ENCODE measurements at places on chromosomes 7 and 10.

DNA sequence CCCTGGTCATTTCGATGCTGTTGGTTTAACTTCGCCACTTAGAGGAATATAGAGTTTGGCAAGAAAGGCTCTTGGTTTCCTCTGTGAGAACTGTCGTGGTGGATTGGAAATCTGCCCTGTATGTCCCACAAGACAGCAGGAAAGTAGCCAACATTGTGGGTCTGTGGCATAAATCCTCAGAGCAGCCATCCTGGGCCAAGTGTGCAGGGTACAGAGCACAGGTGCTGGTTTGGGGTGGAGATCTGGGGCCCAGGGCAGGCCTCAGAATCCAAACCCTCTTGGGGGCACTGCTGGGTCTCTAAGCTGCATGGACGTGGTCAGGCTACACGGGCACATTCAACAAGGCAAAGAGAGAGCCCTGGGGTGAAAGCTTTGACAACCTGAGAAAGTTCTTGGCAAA lies 39.2 kb upstream of the TMEM273 start:
- DNase-seq: no peak

DNA sequence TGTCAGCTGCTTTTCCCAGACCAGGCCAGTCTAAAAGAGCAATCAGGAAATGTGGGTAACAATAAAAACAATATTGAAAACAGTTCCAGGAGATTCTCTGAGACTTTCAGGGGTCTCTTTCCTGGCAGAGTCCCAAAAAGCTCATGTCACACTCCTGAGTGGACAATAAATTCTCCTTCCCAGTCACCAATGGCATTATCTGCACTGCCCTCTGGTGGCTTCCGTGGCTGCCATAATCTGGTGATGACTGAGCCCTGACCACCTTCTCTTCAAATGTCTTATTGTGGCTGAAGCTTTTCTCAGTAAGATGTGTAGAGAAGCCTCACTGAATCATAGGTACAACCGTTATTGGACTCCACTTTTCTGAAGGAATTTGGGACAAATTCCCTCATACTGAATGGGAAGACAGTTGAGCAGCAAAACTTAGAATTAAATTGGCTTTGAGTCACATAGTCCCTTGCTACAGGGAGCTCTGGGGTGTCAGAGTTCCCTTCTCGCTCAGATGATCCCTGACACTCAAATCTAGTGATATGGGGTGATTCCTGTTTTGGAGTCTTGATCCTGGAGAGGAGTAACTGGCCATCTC lies 24.4 kb upstream of the ASAH2 start:
- peak; percentile 39 for DNase-seq

- DNase-seq: no peak
Observed at GRCh38 chr10:122112625-122113160, 123.7 kb downstream of the TACC2 start.

DNA sequence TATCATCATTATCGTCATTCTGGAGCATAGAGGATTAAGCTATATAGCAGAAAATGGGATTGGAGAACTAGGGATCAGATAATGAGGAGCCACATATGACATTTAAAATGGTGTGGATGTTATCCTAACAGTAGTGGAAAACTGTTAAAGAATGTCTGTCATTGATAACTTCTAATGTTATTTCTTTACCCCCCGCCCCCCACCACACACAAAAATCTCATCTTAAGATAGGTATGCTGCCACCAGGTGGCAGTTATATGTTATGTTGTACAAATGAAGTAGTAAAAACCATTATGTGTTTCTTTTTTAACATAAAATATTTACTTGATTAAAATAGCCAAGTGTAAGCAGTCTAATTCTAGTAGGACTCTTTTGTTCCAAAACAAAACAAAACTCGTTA lies 13.0 kb downstream of the AKAP9 start:
- DNase-seq: peak; percentile 38

GRCh38 chr10:30816820-30817171 lies 187.2 kb upstream of the LYZL2 start:
- DNase-seq: no peak

DNA sequence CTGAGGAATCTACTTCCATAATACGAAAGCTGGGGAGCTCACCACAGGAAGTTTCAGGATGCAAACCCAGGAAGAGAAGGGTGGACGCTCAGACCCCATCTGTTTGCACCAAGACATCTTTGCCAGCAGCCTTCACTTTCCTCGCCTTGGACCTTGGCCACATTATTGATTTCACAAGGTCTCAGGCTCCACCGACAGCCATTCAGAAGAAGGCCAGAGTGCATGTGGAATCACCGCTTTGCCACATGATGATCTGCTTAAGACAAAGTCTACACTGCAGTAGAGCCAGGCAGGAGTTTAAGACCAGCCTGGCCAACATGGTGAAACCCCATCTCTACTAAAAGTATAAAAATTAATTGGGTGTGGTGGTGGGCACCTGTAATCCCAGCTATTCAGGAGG lies 60.0 kb downstream of the LYZL1 start:
- no peak for DNase-seq

DNA sequence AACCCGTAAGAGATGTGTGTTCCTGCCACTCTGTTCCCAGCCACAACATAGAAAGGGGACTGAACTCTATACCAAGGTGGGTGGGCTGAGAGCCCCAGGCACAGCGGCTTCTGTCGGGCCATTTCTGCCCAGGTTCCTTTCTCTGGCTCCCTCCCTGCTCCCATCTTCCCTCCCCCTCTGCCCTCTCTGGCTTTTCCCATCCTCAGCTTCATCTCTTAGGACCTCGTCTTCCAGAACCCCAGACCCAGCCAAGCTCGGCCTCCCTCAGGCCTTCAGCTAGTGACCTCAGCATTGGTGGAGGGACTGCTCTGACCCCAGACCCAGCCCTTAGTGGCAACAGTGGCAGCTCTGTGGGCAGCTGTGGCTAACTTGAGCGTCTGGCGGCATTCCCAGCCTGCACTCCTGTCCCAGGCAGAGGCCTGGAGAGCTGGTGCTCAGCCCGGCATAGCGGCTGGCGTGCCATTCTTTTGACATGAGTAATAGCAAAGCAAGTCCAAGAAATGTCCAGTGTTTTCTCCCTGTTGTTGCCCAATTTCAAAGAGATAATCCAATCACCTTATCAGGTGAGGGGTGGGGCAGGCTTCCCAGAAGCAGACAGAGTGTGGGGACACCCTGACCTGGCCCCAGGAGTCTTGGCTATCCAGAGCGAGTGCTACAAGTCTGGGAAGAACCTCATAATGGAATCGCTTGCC lies 15.9 kb downstream of the PTPRE start:
- no peak for DNase-seq

DNA sequence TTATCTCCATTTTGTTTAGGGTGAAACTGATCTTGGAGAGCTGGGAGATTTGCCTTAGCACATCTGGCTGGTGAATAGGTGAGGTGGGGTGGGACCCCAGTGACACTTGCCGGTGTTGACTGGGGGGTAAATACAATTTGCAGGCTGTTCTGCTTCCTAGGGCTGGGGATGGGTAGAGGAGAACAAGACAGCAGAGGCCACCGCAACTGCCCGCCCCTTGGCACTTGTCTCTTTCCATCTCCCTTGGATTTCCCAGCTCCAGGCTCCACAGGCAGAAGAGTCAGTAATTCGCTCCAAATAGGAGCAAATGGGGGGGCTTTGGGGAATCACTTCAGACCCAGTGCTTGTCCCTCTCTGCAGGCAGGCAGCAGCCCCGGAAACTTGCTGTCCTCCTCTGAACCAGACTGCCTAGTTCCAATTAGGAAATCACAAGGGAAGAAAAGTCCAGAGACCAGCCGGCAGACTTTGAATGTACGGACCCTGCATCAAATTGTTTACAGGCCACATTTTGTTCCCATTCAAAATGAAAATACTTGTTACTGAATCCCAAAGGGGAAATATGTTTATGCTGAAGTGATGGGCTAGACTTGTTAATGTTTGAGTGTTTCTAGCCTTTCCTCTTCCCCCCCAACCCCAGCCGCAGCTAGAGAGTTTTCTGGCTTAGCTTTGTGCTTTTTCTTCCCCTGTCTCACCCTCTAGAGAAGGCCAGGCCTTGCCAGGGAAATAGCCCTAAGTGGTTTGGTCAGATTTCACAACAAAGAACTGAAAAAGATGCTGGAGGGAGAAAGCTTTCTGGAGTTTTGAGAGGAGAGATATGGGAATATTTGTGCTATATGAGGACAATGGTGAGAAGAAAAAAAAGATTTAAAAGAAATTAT lies 10.0 kb upstream of the INPP5F start:
- DNase-seq: no peak

DNA sequence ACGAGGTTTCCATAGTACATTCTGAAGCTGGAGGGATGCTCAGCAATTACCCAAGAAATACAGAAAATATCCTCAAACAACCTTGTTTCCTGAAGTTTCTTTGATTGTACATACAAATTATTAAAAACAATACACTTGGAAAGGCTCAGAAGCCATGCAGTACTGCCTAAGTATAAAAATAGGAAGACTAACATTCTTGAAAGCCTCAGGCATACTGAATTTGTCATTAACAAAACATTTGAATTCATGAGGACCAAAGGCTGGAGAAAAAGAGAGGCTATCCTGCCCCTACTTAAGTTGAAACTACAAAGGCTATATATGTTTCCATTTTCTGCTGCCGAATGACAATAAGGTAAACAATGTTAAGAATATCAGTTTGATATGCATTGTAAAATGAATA lies 54.3 kb upstream of the SGCE start:
- DNase-seq: no peak

DNA sequence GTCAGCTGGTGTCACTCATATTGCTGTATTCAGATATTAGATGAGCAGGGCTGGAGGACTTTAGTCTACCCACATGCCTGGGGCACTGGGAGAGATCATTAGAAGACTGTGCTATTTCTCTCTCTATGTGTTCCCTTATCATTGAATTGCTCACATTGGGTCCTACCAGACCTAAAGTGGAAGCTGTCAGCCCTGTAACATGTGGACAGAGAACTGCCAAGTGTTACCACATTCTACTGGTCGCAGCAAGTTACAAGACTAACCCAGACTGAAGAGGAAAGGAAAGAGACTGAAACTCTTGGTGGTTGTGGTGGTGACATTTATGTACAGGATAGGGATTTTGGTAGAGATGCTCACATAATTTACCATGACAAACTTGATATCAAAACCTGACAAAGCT lies 627.1 kb upstream of the FZD8 start:
- peak; percentile 28 for DNase-seq

DNA sequence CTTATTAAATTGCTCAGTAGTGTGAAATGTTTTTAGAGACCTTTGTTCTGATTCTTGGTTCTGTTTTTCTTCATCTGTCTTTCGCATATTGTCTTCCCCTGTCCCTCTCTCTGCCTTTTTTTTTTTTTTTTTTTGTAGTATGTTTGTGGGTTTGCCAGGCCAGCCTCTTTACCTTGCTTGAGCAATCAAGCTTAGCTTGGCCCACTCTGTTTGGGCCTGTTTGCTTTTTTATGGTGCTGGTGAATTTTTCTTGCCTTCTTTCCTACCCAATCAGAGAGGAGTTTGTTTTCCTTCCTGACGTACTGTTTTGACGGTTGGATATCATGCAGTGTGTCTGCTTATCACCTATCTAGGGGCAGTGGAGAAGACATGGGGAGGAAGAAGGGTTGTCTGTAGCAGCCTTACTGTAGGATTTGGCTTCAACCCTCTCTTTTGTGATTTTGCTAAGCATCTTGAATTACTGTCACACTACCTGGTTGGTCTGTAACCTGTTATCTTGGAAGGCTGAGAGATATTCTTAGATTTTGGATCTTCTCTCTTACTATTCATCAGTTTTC lies 64.0 kb downstream of the BBS9 start:
- no peak for DNase-seq

DNA sequence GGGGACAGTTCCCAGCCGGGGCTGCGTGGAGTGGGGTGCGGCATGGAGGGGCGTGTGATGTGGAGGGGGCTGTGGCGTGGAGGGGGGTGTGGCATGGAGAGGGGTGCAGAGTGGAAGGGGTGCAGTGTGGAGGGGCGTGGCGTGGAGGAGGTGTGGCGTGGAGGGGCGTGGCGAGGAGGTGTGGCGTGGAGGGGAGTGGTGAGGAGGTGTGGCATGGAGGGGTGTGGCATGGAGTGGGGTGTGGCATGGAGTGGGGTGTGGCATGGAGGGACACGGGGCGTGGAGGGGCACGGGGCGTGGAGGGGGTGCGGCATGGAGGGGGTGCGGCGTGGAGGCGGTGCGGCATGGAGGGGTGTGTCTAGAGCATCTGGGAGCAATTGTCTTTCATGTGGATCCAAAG lies 33.6 kb downstream of the NKX6-2 start:
- no peak for DNase-seq

- DNase-seq: no peak
Observed at GRCh38 chr7:28509251-28510025, 97.1 kb downstream of the CREB5 start.

- DNase-seq: no peak
Observed at GRCh38 chr10:52483587-52483986, 169.5 kb downstream of the DKK1 start.

DNA sequence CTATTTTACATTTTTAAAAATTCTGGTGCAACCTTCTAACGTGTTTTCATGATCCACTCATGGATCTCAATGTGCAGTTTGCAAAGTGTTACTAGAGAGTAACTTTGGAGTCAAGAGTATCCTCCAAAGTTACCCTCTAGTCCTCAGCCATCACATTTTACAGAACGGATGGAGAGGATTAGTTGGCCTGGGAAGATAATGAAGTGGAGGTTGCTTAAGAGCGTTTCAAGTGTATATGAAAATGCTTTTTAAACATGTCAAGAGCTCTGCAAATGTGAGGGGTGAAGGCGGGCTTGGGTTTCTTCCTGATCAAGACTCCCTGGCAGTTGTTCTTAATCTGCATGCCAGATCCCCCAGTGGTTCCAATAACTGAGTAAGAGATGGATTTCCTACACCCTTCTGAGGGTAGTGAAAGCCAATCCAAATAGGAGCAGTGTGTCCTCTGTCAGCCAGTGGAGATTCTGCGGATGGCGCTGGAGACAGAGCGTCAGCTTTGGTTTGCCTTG lies 299.4 kb upstream of the NPVF start:
- no peak for DNase-seq

- peak; percentile 85 for DNase-seq
Observed at GRCh38 chr7:149776289-149776688, 2.9 kb upstream of the ZNF467 start.

DNA sequence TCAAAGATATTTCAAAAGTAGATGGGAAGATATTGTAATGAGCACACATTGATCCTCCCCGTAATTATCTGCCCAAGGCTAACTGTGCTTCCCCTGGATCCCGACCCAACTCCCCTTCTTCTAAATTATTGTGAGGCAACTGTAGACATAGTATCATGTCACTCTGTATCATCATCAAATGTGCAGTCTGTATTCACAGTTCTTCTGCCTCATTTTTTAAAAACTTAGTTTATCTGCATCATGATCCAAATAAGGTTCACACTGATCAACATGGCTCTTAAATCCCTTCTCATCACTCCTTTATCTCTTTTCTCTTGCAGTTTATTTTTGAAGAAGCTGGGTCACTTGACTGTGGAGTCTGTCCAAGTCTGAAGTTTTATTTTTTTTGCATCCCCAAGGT lies 27.5 kb downstream of the CDCA7L start:
- no peak for DNase-seq

DNA sequence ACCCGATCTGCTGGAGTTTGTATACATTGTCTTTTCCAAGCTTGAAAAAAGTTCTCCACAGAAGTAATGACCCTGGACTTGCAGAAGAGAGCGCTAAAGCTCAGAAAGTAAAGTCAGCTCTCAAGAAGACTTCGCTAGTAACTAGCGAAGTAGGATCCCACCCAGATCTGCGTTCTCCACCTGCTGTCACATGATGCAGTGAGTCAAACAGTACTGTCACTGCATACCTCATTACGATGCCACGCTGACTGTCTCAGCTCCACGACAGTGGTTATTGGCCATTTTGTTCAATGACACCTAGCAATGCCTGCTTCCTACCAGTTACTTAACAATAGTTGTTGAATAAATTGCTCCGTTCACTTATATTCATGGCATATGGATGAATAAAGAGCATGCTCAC lies 29.7 kb upstream of the SEC61G start:
- peak; percentile 95 for DNase-seq

- DNase-seq: no peak
Observed at GRCh38 chr10:94983555-94983954, 45.1 kb downstream of the CYP2C9 start.
